Stimulated activated CD4-positive, alpha-beta T cell treated with anti-CD3 and anti-CD28 coated beads, Interleukin-12 subunit alpha, Interleukin-12 subunit beta, amount 100 ng/mL, for 4 hours (primary cell): ENCODE measurements at places on chromosomes 7 and 10.

DNA sequence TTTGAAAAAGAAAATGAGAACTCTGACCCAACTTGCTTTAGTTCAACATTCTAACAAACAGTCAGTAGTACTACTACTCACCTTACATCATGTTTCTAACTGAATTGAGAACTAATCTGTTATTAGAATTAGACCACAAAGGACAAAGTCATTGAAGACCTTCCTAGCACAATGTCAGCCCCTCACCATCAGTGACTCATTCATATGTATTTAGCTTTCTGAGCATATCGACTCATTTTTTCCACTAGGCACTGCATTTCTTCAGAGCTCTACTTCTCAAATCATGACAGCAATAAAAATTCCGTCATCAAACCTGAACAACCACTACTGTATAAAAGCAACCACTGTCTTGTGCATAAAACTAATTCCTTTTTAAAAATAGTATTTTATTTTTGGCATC lies 4.4 kb upstream of the LRRN3 start:
- no peak for DNase-seq

DNA sequence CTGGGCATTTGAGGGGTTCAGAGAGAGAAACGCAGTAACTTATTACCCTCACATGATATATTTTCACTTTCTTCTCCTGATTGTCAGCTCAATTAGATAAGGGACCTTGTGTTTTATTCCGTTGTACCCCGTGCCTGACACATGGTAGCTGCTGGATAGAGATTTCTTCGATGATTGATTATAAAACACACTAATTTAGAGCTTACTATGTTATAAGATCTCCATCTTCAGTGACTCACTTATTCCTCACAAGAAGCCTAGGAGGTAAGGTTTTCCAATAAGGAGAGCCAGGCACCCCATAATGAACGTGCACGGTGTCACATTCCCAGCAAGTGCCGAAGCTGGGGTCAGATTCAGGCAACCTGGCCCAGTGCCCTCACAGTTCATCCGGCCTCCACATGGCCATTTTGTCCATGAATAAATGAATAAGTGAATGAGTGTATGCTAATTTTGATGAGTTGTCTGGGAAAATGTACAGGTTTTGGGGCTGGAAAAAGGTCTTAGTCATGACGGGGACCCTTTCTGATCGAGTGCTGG lies 138.1 kb upstream of the CDCA7L start:
- DNase-seq = no peak

- DNase-seq = no peak
These were observed 31.6 kb downstream of the CHRM2 start for GRCh38 chr7:136900005-136900404.

GRCh38 chr10:74770400-74770799 lies 56.0 kb upstream of the KAT6B start:
- DNase-seq = no peak

DNA sequence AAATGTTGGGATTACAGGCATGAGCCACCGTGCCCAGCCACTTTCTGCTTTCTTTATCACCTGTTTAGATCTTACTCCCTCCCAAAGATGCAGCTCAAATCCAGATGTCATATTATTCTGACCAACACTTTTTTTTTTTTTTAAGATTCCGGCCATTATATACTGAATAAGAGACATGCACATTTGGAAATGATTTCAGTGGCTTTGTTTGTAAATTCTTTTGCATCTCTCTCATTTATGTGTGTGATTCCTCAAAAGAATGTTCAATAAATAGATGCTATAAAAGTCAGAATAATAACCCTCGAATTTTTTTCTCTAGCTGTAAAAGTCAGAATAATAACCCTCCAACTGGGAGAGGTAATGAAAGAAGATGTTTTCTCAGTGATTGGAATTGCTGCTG lies 25.4 kb downstream of the HECW1 start:
- DNase-seq = no peak

- no peak for DNase-seq
These were observed 929.1 kb downstream of the REEP3 start for GRCh38 chr10:64450312-64450711.

DNA sequence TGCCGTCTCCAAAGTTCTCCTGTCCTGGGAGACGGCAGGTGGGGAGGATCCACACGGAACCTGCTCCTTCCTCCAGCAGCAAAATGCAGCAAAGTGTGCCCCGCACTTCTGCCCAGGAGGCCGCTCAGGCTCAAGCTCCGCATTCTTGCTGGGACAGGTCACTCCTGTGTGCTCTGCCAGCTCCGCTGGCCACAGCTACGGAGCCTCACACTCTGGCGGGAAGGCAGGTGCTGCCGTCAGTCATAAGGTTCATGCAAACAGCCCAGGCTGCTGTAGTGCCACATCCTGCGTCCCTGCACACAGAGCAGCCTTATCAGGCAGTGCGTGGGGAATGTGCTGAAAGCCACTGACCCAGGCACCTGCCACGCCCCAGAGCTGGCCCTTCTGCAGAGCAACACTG lies 22.4 kb downstream of the ADGRA1 start:
- no peak for DNase-seq

DNA sequence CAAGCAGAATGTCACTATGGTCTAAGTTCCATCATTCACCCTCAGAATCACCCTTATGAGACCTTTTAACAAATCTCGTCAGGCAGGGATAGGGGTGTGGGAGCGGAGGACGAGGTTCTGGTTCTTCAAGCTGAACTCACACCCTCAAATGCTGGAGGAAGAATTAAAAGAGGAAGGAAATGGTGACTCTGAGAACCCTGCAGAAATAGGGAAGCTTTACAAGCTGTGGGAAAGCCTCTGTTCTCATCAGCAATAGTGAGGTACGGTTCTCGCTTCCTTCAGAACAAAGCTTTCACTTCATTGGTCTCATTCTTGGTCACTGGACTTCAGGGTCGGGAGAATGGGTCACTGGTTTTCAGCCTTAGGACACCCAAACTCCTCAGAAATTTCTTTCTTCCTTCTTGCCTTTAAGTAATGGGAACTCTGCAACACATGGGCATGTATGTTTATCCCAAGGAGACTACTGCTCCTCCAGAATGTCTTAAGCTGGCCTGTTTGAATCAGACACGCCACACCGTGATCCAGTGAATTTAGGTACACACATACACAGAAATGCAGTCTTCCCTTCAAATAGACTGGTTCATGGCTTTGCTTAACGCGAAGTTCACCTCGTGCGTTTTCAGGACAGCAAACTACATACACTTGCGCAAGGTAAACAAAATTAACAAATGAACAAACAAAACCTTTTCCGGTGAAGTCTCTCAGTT lies 226.0 kb downstream of the SFMBT2 start:
- no peak for DNase-seq
